Fibroblast of pulmonary artery (primary cell): ENCODE measurements at places on chromosomes 2 and 18.

DNA sequence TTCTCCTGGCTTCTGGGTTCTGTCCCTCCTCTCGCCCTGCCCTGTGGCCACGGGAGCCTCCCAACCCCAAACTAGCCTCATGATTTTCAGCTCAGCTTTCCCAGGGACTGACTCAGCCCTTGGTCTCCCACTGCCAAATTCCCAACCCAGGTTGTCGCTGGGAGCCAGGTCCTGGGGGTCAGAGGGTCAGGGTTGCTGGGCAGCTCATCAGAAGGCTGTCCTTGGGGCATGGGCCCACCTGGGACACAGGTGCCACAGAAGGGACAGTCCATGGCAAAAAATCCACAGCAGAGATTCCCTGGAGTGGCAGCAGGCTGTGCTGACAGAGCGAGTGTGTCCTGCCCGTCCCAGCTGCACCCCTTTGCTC, 180.4 kb downstream of the TWIST2 start:
- DNase-seq: no peak

- DNase-seq: no peak
Observed at GRCh38 chr2:146544701-146545100, 1300.1 kb upstream of the ACVR2A start.

- no peak for DNase-seq
Observed at GRCh38 chr2:19547321-19547720, 188.9 kb upstream of the OSR1 start.

DNA sequence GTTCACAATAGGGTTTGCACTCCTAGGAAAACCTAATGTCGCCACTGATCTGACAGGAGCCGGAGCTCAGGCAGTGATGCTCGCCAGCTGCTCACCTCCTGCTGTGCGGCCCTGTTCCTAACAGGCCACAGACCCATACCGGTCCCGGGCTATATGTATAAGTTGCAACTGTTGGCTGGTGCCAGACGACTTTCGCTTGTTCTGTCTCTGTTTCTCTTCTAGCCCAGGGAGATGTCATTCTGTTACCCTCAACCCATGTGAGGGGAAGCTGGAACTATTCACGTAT, 170.3 kb downstream of the BCL2 start:
- DNase-seq: no peak

GRCh38 chr2:148726228-148726627, 81.7 kb downstream of the EPC2 start:
- no peak for DNase-seq

- no peak for DNase-seq
Observed at GRCh38 chr2:236641051-236641726, 71.6 kb downstream of the ACKR3 start.

DNA sequence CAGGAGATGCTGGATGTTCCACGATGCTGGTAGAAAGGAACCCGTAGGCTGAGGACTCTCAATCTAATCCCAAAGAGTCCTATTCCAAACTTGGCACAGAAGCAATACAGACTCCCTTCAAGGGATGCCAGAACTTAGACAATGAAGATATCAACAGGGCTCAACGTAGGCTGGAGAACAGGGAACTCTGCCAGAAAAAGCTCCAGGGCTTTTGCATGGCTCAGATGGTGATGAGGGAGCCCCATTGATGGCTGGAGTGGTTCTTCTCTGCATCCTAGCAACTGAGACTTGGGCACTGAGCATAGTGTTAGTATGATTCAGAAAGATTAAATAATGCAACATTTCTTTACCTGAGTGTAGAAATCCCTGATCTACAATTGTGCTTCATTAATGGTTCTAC, 117.2 kb upstream of the NCK2 start:
- peak; percentile 59 for DNase-seq

GRCh38 chr2:38465789-38466127, 88.7 kb upstream of the ATL2 start:
- DNase-seq: peak; percentile 39

GRCh38 chr18:12329125-12329698, 21.2 kb downstream of the TUBB6 start:
- DNase-seq: no peak

GRCh38 chr18:75264195-75264594, 53.6 kb downstream of the TSHZ1 start:
- DNase-seq: no peak

GRCh38 chr2:54574107-54574859, 118.2 kb downstream of the SPTBN1 start:
- DNase-seq: peak; percentile 54

DNA sequence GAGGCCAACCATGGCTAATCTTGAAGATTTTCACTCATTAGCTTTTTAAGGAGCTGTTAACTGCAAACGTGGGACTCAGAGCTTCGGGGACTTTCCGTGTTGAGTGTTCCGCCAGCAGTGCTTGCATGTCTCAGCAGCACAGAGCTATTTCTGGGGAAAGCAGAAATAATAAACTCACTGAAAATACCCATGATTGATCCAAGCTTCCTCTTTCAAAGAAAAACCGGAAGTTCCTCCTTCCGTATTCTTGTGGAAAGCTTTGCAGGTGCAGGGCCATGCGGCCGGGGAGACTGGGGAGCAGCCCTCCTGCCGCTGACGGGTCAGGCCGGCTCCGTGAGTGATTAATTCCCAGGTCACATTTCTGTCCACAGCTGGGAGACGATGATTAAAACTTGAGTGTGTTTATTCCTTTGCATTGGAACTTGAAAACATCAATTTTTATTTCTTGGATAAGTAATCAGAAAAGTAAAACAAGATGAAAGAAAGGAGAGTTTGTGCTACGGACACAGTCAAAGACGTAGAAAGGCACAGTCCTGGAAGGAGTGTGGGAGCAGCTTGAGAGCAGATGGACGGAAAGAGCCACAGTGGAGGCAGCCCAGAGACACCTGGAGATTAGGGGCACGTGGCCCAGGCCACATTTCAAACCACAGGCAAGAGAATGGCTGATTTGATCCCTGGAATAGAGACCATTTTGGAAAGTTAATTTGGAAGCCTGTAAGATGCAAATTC, 54.2 kb upstream of the CTDP1 start:
- DNase-seq: no peak
